Mucosa of gallbladder (tissue), 1 donor: ENCODE measurements at places on chromosomes 3 and 15. TPM values are rescaled to one million over a fixed set of nuclear protein-coding genes. Genes with fewer than 3 reads are reported as not detected.

DNA sequence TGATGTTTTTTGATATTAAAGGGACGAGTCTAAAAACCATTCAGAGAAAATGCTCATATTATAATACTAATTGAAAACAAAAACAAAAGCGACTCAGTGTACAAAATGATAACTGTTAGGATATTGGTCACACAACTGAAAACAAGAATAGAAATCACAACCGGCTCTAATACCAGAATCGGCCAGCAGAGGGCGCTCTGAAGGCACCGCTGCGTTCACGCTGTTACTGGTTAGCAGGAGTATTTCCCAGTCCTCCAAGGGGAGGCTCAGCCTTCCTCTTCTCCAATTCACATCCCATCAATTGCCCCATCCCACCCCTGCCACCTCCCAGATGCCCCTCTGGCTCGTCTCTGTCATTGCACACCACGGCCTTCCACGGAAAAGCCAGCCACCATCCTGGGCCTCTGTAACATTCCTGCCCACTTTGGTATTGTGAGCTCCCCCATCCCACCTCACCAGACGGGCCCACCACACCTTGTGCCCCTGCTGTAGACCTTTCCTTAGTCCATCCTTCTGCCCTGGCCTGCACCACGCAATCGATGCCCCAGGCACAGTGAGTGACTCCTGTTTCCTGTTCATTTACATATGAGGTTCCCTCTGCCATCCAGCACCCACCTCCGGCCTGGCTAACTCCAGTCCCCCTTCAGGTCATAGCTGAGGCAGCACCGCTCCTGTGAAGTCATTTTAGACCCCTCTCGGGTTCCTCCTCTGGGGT lies 8.5 kb downstream of the FAM107A start:
- peak; percentile 80 for DNase-seq

GRCh38 chr3:122825460-122825859 lies 30.6 kb downstream of the SLC49A4 start:
- DNase-seq: no peak

- peak; percentile 60 for DNase-seq
Observed at GRCh38 chr3:187210545-187211327, 13.4 kb downstream of the RTP1 start.

DNA sequence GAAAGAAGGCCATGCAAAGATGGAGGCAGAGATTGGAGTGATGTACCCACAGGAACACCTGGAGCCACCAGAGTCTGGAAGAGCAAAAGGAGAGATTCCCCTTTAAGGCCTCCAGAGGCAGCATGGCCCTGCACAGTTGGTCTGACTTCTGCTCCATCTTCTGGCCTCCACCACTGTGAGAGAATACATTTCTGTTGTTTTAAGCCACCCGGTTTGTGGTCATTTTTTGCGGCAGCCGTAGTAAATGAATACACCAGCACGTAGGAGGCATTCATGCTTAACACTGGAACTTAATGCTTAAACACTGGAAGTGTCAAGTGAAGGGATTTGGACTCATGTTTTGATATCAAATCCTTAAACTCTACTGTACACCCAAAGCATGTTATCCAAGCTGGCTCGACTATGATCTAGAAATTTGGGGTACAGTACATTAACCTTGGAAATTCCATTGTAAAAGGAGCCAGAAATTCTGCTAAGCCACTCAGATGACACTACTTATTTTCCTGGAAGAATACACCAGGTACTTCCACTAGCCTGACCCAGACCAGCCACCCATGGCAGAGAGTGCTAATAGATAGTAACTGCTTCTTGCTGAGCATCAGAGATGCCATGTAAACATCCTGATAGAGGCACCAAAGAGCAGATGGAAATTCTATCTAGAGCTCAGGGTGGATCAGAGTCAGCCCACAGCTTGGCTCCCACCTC lies 190.9 kb downstream of the ADAMTS9 start:
- DNase-seq: no peak

The MAGI1 gene
- total RNA-seq: 87.4 TPM

The ADAMTS7 gene
- 13.8 TPM for total RNA-seq

DNA sequence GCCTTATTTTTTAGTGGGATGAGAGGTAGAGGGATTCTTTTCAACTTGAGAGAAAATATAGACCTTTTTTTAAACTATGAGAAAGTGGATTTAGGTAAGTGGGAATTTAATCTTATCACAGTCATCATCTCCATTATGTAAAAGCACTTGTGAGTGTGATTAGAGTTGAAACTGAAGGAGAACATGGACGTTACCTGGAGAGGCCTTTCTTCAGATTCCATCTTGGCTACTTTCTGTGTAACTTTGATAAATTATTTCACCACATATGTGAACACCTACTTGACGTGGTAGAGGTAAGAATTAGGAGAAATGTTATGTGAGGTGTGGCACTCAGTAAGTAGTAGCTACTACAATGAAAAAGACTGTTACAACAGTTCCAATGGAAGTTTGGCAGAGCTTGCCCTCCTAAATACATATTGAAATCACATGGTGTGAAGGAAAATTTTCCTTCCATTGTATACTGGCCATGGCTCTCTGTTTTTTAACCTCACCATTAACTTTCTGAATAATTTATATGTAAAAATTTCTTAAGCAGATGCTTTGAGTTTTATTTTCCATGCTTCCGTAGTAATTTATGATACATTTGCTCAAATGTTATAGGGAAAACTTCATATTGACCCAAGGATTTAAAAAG lies 193.3 kb downstream of the FNDC3B start:
- no peak for DNase-seq

GRCh38 chr3:81299481-81299880 lies 462.0 kb downstream of the GBE1 start:
- DNase-seq: no peak

GRCh38 chr3:119542168-119542767 lies 17.1 kb downstream of the CD80 start:
- DNase-seq: no peak

The LARP6 gene
- 23.5 TPM for total RNA-seq

The ANKUB1 gene
- not detected for total RNA-seq

The MED12L gene
- total RNA-seq: 7.5 TPM

The NPAP1 gene
- total RNA-seq: 0.17 TPM

GRCh38 chr3:189349772-189350171 lies 178.0 kb downstream of the TPRG1 start:
- no peak for DNase-seq

DNA sequence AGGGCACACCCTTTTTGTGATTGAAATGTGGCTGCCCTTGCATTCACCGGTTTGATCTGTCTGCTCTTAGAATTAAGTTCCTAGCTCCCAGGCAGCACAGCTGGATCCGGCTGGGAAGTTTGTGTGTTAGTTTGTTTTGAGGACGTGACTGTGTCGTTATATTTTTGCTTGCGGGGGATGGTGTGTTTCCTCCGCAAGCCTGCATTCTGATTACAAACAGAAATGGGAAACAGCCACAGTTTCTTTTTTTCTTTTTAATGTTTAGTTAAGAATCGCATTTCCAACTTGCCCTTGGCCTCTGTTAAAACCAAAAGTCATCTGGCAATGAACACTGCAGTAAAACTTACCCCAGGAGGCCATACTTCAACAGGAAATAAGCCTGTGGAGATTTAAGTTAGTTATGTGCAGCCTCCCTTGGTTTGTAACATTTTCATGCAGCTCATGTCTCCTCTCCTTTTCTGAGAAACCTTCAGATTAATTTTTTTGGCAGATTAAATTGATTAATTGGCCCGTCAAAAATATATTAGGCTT lies 888 bp downstream of the TMOD3 start:
- DNase-seq: peak; percentile 20

DNA sequence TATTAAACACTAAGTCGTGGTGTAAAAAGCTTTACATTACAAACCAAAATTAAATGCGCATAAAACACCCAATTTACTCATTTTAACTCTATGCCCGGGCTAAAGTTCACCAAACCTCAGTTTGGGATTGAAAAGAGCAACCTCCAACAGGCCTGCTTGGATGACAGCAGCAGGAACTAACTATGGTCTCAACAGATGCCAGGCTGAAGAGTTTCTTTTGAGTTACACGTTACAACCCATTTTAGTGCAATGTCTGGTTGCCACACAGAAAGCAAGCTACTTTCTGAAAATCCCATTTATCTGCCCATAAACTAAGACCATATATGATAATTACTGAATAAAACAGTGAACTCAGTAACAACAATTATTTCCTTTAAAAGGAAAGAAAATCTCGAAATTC lies 2.2 kb downstream of the SATB1 start:
- DNase-seq: no peak

DNA sequence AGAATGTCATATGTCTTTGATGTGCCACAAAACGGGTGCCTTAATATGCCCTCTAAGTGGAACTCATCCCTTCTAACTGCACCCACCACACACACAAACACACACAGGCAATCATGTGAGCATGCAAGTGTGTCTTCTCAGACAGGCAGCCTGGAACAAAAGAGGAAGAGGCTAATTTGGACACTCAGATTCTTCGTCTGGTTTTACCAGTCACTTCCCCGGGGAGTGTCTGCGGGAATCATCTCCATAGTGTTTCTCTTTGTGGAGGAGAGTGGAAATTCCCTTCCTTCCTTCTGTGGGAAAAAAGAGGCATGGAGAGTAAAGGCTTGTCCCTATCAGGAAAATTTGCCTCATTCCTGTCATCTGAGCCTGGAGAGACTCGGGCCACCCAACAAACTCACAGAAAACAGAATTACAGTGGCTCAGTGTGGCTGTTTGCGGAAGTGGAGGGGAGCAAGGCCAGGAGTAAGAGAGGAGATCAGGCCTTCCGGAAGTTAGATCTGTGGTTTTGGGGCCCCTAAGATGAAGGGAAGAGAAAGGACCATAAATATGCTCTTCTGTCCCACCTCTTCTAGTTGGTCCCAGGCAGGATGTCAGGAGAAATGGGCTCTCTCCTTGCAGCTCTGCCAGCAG lies 212.6 kb upstream of the SEMA6D start:
- no peak for DNase-seq

DNA sequence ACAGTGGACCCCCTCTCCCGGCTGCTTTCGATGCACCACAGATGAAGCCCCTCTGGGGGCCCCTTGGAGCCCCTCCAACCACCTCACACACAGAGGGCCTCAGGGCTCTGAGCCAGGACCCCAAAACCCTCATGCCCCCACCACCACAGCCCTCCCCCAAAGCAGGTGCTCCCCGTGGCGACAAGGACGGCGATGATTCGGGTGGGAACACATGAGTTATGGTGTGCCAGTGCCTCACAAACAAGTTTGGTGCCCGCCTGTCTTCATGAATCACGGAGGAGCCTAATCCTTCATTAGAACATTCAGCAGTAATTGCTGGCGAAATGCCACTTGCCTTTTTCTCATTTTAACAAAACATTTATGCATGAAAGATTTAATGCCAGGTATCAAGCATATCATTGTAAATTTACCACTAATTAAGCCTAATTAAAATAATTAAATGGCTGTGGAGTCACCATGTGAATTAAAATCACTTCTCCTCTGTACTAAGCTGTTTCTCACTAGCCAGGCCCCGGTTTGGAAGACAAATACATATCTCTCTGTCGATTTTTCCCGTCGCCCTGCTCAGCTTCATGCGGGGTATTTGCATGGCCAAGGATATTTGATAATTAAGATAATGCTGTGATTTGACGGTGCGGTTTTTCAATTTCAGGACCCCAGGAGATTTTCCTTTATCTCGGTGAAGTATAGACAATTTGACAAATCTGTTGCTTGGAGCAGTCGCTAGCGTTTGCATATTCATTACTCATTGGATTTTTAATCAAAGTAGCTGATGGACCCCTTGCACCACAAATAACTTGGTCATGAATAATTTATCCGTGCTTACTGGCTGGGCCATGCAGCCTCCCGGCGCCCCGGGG lies 157.0 kb downstream of the TLE3 start:
- no peak for DNase-seq

GRCh38 chr3:101179637-101180036 lies 140.7 kb downstream of the IMPG2 start:
- DNase-seq: no peak

The KLF15 gene
- 28.1 TPM for total RNA-seq

DNA sequence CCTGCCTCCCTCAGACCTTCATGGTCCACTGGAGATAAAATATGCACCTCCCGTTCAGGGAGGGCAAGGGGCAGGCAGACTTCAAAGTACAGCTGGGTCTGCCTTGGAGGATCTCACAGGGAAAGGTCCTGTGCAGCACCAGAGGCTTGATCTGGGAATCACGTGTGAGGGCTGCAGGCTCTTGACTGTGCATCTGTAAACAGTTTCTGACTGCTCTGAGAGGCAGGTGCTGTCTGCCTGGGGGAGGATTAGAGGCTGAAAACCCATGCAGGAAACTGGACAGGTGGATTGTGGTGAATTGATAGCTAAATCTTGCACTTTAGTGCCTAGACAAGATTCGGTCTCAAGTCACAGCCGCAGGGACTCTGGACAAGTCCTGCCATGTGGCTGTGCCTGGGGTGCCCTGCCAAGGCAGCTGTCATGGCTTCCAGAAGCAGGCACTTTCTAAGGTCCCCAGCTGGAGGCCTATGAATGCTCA lies 239.3 kb downstream of the EPHB1 start:
- DNase-seq: no peak

The DUOX1 gene
- total RNA-seq: 23.4 TPM

GRCh38 chr3:139935866-139936817 lies 1.2 kb downstream of the CLSTN2 start:
- peak; percentile 22 for DNase-seq

GRCh38 chr15:50137330-50137761 lies 18.3 kb upstream of the ATP8B4 start:
- no peak for DNase-seq

The PEX11A gene
- 13.7 TPM for total RNA-seq

GRCh38 chr15:70324001-70324974 lies 226.6 kb upstream of the TLE3 start:
- DNase-seq: no peak

GRCh38 chr3:122469659-122470058 lies 45.1 kb downstream of the KPNA1 start:
- no peak for DNase-seq

DNA sequence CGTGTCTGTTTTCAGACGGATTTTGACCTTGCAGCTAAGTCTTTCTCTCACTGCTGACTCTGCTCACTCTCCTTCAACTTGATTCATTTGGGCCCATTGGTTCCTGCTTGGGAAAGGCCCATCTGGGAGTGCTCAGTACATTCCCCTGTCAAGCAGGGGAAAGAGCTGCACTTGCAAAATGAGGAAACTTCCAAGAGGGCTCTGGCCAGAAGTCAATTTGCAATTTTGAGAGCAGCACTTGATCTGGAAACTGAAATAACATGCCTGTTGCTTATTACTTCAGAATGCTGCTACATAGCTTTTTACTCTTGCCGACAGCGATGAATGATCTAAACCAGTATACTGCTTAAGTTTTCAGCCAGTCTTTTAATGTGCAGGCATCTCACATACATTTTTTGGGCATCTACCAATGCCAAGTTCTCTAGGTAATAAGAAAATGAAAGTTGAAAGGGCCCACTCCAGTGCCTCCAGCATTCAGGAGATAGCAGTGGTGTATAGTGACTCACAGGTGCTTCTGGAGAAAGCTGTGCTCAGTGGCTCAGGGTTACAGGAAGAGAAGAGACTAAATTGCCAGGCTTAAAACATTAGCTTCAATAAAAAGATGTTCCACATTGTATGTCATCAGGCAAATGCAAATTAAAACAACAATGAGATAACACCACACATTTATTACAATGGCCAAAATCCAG lies 70.1 kb upstream of the RORA start:
- peak; percentile 23 for DNase-seq
